ENCODE measurements at places on chromosomes 11 and 22.

GRCh38 chr22:38777087-38777671, 16.8 kb downstream of the DNAL4 start:
- DNase-seq: no peak

GRCh38 chr11:19934828-19935259, 222.2 kb downstream of the NAV2 start:
- DNase-seq: no peak

- DNase-seq: no peak
Measured at GRCh38 chr11:32388871-32389770, 46.2 kb downstream of the WT1 start.

GRCh38 chr11:14973621-14974514, 1.7 kb upstream of the CALCA start:
- DNase-seq: peak; percentile 10

DNA sequence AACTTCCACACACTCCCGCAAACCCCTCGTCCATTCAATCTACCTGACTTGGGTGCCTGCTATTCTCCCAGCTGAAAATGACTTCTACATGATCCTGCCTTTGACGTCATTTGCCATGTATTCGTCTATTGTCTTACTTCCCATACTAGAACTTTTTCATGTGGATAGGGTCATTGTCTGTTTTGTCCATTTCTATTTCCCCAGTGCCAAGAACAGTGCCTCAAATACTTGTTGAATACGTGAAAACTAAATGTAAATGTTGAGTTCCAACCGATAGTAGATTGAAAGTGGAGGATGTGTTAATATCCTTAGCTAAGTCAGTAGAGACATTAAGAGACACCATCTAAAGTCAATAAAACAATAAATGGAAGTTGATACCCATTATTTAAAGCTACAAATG, 935 bp downstream of the TRIM68 start:
- DNase-seq: no peak

DNA sequence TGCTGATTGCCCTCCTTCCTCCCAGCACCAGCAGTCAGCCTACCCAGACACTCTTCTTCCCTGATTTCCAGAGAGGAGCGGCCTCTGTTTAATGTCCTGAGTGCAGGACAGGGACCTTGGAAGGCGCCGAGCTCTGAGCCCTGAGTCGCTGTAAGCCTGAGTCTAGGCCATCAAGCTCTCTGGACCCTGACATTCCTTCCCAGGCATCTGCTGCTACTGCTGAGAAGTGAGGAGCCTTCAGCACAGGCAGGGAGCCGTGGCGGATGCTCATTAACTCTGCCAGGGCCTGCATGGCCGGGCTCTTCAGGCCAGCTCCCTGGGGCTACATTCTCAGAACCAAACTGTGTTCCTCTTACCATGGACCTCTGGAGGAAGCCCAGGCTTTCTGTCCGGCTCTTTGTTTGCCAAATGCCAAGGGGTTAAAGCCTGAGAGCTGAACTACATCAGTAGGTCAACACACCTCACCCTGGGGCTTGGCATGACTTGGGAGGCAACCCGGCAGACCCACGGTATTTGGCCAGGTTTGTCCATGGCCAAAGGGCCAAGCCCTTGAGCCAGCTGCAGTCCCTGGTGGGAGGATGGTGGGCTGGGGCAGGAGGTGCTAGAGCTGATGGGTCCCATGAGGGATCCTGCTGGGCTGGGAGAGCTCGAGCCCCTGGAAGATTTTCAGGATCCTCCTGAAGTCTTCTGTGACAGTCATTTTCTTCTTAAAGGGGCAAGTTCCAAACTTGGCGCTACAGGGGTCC, 721.4 kb downstream of the BRD1 start:
- DNase-seq: no peak

DNA sequence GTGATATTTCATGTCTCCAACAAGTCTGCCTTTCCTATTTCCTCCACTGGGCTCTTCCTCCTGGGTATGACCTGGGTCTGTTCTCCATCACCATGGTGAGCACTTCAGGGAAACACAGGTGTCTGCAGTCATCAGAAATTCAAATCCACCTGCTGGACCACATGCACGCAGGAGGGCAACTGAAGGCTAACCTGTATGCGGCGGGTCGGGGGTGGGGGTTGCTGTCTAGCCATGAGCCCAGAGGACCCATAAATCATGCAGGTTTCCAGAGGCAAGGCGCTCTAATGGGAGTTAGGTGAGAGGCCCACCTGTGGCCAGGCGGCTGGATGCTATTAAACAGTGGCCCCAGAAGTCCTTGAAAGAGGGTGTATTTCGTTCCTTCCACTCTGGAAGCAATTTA, 11.1 kb upstream of the PAMR1 start:
- DNase-seq: no peak

GRCh38 chr11:79237703-79238102, 203.1 kb downstream of the TENM4 start:
- DNase-seq: no peak

DNA sequence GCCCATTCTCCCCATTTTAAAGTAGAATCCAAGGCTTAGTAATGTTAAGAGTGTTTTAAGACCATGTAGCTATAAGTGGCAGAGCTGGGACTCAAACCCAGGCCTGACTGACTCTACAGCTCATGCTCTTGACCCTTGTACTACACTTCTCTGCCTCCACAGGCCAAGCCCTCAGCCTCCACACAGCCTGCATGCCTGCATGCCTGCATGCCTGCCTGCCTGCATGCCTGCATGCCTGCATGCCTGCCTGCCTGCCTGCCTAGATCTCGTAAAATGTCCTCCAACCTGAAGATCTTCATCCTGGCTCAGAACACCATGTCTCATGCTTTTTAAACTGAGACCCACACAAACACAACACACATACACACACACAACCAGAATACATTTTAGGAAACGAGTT, 18.6 kb downstream of the TBC1D10A start:
- no peak for DNase-seq

- DNase-seq: no peak
Measured at GRCh38 chr11:48161951-48162884, 54.4 kb upstream of the OR4B1 start.

- DNase-seq: no peak
Measured at GRCh38 chr11:71451596-71452198, 1.3 kb upstream of the NADSYN1 start.

DNA sequence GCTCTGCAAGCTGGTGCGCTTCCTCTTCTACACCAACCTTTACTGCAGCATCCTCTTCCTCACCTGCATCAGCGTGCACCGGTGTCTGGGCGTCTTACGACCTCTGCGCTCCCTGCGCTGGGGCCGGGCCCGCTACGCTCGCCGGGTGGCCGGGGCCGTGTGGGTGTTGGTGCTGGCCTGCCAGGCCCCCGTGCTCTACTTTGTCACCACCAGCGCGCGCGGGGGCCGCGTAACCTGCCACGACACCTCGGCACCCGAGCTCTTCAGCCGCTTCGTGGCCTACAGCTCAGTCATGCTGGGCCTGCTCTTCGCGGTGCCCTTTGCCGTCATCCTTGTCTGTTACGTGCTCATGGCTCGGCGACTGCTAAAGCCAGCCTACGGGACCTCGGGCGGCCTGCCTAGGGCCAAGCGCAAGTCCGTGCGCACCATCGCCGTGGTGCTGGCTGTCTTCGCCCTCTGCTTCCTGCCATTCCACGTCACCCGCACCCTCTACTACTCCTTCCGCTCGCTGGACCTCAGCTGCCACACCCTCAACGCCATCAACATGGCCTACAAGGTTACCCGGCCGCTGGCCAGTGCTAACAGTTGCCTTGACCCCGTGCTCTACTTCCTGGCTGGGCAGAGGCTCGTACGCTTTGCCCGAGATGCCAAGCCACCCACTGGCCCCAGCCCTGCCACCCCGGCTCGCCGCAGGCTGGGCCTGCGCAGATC, 16.5 kb downstream of the P2RY2 start:
- no peak for DNase-seq

GRCh38 chr11:81579339-81579738, 1154.3 kb downstream of the FAM181B start:
- DNase-seq: no peak

DNA sequence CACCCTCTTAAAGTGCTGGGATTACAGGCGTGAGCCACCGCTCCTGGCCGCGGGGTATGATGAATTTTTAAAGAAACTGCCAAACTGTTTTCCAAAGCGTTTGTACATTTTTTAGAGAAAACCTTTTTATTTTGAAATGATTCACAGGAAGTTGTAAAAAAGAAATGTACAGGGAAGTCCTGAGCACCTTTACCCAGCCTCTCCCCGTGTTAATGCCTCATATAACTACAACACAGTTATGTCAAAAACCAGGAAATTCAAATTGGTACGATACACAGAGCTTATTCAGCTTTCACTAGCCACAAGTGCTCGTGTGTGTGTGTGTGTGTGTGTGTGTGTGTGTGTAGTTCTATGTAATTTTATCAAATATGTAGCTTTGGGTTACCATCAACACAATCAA, 7.0 kb upstream of the FAM118A start:
- no peak for DNase-seq

- no peak for DNase-seq
Measured at GRCh38 chr11:69574608-69575255, 66.2 kb upstream of the CCND1 start.

DNA sequence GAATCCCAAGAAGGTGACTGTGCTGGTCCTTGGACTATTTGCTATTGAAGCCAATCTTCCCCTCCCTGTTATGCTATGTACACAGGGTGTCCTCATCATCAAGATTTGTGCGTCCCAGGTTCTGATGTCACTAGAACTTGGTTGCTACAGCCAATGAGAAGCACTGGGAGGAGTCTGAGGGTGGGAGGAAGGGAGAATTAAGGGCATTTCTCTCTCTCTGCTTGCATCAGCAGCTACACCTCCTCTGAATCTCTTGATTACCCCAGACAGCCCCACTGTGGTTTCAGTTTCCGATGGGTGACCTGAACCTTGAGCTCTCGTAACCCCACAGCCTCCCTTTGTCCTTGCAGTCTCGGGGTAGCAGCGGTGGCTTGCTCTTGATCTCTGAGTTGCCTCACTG, 212.4 kb upstream of the SESN3 start:
- peak; percentile 38 for DNase-seq

DNA sequence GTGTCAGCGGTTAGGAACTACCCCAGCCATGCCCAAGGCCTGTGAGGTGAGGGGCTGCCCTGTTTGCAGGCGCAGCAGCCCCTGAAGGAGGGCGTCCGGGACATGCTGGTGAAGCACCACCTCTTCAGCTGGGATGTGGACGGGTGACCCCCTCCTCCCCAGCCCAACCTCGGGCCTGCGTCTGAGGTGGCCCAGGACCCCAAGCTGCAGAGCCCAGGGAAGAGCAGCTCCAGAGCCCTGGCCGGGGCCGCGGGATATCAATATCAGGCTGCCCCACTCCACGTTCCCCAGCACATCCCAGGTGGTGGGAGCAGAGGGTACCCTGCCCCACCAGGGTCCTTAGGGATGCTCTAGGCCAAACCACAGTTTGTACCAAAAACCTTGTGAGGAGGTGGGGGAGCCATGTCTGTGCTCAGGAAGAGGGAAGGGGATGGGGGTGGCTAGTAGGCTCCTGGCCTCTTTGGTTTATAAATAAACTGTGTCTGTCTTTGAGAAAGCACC, 39.3 kb downstream of the SGSM3 start:
- DNase-seq: no peak

DNA sequence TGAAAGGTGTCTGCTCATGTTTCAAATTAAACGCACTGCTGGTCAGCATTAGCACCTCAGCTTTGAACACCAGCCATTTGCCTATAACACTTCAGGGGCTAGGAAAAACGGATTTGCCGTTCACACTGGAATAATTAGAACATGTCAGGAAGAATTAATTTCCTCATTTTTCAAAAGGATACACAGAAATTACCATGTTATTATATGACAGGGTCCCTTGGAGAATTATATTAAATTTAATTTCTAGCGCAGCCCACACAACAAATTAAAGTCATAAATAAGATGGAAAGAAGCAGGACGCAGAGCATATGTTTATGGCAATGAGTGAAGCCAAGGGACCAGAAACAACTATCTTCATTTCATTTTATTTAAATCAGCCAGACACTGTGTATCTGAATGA, 83.8 kb upstream of the SOX6 start:
- DNase-seq: no peak

DNA sequence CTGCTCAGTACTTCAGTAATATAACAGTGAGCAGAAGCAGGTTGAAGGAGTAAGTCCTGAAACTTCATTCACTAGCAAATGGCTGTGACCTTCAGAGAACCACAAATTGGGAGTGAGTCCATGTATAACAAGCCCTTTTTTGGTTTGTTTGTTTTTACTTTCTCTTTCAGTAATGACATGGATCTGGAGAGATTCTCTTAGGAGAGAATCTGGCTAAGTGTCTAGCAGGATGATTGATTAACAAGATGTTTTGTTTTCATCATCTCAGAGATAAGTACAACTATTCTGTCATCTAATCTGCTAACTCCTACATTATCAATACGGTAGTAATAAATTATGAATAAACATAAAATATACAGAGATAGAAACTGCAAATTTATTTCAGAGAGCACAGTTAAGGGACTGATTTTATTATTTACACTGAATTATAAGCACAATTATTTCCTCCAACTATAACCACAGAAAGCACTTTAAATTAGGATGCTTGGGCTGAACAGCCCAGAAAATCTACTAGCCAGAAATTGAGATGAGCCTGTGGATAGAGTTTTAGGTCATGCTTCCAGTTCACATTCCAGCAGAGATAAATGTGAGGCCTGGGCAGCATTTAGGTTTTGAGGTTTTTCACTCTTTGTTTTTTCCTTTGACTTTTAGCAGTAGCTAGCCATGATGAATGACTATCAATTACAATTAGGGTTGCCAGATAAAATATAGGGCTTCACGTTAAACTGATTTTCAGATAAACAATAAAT, 429.3 kb upstream of the FAT3 start:
- DNase-seq: no peak

- DNase-seq: no peak
Measured at GRCh38 chr22:35384527-35384926, 3.6 kb downstream of the HMOX1 start.

DNA sequence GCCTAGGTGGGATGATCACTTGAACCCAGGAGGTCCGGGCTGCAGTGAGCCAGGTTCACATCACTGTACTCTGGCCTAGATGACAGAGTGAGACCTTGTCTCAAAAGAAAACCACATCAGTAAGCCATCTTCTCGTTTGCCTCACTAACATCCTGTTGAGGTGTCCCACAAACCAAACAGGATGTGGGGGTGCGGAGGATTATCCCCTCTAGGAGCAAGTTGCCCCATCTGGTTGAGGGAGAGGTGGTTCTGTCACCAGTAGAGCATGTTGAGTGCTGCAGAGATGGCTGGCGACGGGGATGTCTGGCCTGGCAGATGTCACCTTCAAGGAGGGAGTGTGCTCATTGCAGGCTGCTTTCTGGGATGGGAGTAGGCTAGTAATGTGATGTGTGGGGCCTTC, 72.4 kb downstream of the ZNRF3 start:
- DNase-seq: peak; percentile 76
